ENCODE measurements at places on chromosomes 7 and 10.

DNA sequence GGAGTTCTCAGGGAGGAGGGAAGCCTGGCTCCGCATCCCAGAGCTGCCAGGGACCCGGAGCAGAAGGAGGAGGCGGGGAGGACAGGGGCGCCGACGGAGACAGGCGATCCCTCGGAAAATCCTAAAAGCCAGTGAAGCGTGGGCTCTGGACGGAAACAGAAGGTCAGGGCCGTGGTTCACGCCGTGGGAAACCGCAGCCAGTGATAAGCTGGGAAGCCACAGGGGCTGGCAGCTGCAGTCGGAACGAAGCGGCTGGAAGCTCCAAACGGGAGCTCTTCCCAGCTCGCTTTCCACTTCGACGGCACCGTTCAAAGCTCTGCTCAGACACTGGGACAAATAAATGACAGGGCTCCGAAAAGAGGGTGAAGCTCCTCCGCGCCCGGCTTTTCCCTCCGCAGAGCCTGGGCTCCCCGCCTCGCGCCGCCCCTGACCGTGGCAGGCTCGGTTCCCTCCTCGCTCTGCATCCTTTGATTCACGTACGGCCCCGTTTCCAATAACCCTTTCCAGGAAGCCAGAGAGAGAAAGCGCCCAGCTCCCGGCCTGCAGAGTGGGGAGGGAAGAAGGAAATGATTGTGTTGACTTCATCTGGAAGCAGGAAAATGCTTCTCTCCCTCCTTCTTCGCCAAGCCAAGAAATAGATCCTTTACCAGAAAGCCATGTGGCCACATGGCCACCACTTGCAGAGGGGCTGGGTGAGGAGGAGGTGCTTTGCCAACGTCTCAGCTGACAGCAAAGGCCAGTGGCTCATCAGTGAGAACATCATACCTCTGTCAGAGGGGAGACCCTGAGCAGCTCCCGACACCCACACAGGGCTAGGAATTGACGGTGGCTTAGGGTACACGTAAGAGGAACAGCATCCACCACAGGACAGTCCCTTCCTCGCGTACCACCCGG, 57.4 kb downstream of the ADRB1 start:
- peak; percentile 13 for DNase-seq

GRCh38 chr10:787933-788651, 98.6 kb upstream of the DIP2C start:
- no peak for DNase-seq

GRCh38 chr7:156823435-156823834, 69.5 kb downstream of the LMBR1 start:
- DNase-seq = no peak

DNA sequence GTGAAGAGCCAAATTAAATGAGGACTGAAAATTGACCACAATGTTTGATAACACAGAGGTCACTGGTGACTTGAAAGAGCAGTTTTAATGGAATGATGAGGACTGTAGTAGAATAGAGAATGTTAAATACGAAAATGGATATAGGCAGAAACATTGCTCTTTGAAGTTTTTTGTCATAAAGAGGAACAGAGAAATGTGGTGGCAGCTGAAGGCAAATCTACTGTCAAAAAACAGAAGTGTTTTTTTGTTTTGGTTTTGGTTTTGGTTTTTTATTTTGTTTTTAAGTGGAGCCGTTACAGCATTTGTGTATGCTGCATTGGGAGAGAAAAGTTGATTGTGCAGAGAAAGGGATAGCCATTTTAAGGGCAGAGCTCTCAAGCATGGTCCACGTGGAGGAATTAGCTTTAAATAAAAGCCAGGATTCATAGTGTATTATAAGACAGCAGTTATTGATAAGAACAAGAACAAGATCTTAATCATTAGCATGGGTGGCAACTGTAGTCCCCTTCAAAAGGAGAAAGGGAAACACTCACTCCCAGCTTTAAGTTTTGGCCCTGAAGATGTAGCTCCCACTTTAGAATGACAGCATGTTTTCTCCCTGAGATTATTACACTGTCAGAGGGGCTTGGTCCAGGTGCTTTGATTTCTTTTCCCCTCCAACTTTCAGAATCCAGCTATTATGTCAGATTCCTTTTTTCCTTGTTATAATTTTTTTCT, 156.7 kb upstream of the BET1 start:
- no peak for DNase-seq

- DNase-seq = no peak
Measured at GRCh38 chr7:24427048-24427447, 143.1 kb downstream of the NPY start.

- DNase-seq = no peak
Measured at GRCh38 chr7:137975768-137976167, 26.1 kb downstream of the CREB3L2 start.

GRCh38 chr10:15642095-15642494, 77.6 kb downstream of the ITGA8 start:
- DNase-seq = no peak
